ENCODE measurements at places on chromosomes 11 and 22. TPM values are rescaled to one million over a fixed set of nuclear protein-coding genes. Genes with fewer than 3 reads are reported as not detected.

The SLC22A8 gene
- 1.2 TPM for total RNA-seq

The TYR gene
- total RNA-seq: not detected

The TRIM49D1 gene
- total RNA-seq: not detected

The SCUBE2 gene
- total RNA-seq: 2.9 TPM

The PITPNM1 gene
- 32.6 TPM for total RNA-seq

The KIRREL3 gene
- 26.5 TPM for total RNA-seq

The C11orf97 gene
- not detected for total RNA-seq

The INPP5J gene
- 2.0 TPM for total RNA-seq

The DCHS1 gene
- 38.3 TPM for total RNA-seq

DNA sequence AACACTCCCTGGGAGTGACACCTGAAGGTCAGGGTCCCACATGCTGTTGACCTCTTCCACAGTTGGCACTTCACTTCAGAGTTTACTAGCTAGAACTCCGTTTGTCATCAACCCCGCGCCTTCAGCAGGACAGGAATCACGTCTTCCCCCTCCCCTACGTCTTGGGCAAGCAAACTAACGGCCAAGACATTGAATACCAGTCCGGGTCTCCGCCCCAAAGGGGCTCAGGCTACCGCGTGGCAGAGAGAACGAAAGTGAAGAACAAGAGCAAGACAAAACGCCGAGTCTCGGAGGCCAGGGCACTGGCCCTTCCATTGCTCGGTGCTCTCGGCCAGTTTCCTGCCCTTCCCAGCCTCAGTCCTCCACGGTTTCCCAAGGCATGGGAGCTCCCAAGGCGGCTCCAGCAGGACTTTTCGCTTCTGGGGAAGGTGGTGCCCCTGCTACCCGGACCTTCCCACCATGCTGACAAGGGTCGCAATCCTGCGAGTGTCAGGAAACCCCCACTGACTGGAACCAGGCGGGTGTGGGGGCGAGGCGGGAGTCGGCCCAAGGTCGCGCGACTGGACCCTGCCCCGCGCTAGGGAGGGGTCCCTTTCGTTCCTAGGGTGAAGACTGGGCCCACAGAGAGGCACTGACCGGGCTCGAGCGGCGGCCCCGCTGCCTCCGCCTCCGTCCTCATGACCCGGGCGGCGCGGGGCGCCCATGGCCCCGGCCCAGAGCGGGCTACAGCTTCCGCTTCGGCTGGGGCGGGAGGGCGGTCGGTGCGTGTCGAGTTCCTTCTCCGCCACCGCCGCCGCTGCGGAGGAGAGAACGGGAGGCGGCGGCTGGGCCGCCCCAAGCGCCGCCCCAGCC, at the start of gene GUCD1:
Gene GUCD1, minus strand, starts transcription at position 826 of the 852 bp plus-strand sequence. Its CDS starts 147 bp downstream, at position 679.
- no peak for DNase-seq

GRCh38 chr11:58199271-58199670, 4.7 kb downstream of the OR1S2 start:
- no peak for DNase-seq

DNA sequence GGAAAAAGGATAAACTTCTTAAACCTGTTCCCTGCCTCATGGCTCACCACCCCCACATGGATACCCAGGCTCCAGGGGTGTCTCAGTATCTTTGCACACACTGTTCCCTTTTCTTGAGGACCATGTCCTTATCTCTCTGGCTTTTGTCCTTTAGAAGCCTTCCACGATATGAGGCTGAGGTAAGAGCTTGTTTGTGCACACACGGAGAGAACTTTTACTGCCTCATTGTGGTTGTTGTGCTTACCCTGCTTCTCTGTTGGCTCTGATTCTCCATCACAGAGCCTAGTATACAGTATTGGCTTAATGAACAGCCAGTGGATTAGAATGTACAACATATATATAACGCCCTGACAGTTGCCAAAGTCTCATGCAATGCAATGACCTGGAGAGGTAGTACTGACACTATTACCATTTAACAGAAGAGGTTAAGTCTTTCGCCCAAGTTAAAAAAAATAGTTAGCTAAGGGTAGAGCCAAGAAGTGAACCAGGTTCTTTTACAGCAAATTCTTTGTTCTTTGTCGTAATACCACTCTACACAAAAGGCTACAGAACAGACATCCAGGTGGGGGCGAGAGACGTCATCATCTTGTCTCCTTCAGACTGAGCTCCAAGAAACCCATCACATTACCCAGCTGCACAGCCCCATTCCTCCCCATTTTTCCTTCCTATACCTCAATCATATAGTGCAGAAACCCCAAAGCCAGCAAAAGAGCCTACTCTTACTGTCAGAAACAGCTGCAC, 117.3 kb downstream of the PLEKHA7 start:
- no peak for DNase-seq

- DNase-seq: no peak
These were observed 4.7 kb downstream of the C11orf21 start for GRCh38 chr11:2296913-2297622.

- DNase-seq: no peak
These were observed 92.5 kb upstream of the PRR5 start for GRCh38 chr22:44609400-44609988.

GRCh38 chr11:117182551-117182935, 4.0 kb downstream of the SIDT2 start:
- DNase-seq: no peak

- DNase-seq: no peak
These were observed 135.9 kb downstream of the FDX1 start for GRCh38 chr11:110565357-110566336.

- DNase-seq: no peak
These were observed 15.3 kb downstream of the KCNJ5 start for GRCh38 chr11:128906185-128907050.

GRCh38 chr11:69667619-69668604, 7.2 kb downstream of the LTO1 start:
- DNase-seq: no peak

- DNase-seq: no peak
These were observed 38.5 kb downstream of the IGHMBP2 start for GRCh38 chr11:68942095-68942620.

- no peak for DNase-seq
These were observed 9.1 kb downstream of the MRGPRF start for GRCh38 chr11:69003866-69004367.
